CD8-positive, alpha-beta memory T cell (primary cell): ENCODE measurements at places on chromosomes 11 and 22. TPM values are rescaled to one million over a fixed set of nuclear protein-coding genes. Genes with fewer than 3 reads are reported as not detected.

KLHL35 gene
- total RNA-seq = 0.83 TPM

MAJIN gene
- not detected for total RNA-seq

DNAJB7 gene
- not detected for total RNA-seq

PYGM gene
- 2.2 TPM for total RNA-seq

NRIP3 gene
- 2.2 TPM for total RNA-seq

ZPR1 gene
- total RNA-seq = 118 TPM

OTOG gene
- not detected for total RNA-seq

TMEM225 gene
- not detected for total RNA-seq

- no peak for DNase-seq
- no peak overlapping the region for H3K27ac ChIP-seq
- H3K4me3 ChIP-seq = no peak overlapping the region
- H3K4me1 ChIP-seq = no peaks in the 10 kb centered on the region
Observed at GRCh38 chr22:42376711-42377554, 55.3 kb downstream of the NFAM1 start.

DNA sequence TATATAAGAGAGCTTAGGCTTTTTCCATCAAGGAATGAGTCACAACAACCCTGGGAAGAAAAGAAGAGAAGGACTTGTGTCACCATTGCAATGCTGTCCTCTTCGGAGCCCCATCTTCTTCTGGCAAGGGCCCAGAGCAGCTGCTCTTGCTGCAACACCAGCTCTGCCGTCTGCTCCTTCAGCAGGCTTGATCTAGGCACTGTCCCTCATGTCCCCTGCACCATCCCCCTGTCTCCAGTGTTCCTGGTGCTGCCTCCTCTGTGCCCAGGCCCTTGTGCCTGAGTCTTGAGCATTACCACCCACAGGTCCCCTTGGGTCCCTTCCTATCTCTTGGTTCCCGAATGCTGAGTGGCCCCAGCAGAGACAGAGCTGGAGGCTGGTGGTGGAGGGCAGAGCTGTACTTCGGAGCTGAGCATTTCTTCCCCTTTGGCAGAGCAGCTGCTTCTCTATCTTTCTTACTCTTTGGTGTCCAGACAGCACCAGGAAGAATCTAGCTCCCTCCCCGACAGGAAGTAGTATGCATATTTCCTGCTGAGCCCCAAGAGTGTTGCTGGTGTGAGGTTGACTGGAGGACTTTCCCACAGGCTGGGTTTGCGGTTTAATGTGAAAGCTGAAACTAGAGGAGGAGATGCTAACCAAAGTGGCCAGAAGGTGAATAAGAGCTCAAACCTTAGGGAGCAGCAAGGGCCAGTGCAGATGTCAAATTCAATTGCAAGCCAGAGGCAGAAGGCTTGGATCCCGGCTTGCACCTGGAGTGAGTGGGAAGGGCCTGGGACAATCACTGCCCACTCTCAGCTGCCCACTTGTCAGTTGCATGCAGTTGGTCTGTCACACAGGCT, 27.8 kb downstream of the WEE1 start:
- H3K27ac ChIP-seq = no peak overlapping the region
- H3K36me3 ChIP-seq = no peaks in the 10 kb centered on the region
- peak overlapping the region; percentile 47 for H3K4me3 ChIP-seq
- H3K4me1 ChIP-seq = peaks cover 20% of the 10 kb centered on the region

GRCh38 chr11:122099374-122100036, 16.5 kb downstream of the BLID start:
- no peak for DNase-seq
- H3K27me3 ChIP-seq = peaks cover 7% of the 10 kb centered on the region
- H3K36me3 ChIP-seq = no peaks in the 10 kb centered on the region
- no peaks in the 10 kb centered on the region for H3K4me1 ChIP-seq

GRCh38 chr22:20210473-20211059, 57.6 kb downstream of the RTN4R start:
- no peak overlapping the region for H3K27ac ChIP-seq
- no peak overlapping the region for H3K4me3 ChIP-seq
- H3K4me1 ChIP-seq = peaks cover 20% of the 10 kb centered on the region

DNA sequence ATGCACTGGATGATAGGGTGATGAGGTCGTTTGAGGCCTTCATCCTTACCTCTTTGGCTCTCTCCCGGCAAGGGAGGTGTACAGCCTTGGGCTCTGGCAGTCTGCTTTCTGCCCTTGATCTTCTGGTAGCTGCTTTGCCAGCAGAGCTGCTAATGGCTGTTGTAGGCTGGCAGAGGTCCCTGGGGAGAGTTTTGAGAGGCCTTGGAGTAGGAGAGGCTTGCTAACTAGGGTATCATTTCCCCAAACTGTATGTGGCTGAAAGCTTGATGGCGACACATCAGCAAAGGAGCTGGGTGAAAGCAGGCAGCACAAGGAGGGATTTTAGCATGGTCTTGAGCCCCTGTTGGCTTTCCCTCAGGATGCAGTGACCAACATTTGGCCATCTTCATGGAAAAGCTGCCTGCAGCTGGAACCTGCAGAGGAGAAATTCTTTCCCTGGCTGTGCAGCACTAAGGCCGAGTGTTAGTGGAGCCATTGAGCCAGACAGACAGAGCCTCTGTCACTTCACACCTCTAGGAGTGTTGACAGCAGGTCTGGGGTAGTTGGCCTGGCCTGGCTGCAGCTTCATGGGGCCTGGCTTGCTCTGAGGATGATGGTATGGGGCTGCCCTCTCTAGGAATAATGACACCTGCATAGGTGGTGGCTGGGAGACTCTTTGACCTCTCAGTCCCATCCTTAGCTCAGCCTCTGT, 3.5 kb upstream of the AMPD3 start:
- no peaks in the 10 kb centered on the region for H3K27me3 ChIP-seq
- no peak overlapping the region for H3K27ac ChIP-seq
- peak overlapping the region; percentile 52 for H3K4me3 ChIP-seq
- H3K4me1 ChIP-seq = peaks cover 44% of the 10 kb centered on the region

DNA sequence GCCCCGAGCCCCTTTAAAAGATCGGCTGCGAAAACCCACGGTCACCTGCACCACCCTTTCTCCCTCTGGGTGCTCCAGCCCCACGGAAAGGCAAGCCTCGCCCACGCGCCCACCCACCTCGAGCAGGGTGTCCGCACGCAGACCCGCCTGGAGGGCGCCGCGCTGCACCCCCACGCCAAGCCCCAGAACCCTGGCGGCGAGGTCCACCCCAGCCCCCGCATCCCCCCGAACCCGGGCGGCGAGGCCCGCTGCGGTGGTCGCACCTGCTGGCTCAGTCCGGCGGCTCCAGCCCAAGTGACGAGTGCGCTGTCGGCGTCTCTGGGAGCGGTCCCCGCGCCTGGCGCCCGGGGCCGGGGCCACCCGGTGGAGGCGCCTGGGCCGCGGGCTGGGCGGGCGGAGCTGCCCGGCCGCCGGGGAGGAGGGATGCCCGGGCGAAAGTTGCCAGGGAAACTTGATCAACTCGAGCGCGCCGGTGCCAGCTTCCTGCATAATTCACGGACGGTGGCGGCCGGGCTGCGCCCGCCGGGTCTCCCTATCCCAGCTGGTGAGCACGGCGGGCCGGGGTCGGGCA, 1.1 kb downstream of the SHANK2 start:
- DNase-seq = no peak
- no peaks in the 10 kb centered on the region for H3K4me1 ChIP-seq
- H3K4me3 ChIP-seq = no peak overlapping the region
- H3K36me3 ChIP-seq = no peaks in the 10 kb centered on the region
- no peak overlapping the region for H3K27ac ChIP-seq

DNA sequence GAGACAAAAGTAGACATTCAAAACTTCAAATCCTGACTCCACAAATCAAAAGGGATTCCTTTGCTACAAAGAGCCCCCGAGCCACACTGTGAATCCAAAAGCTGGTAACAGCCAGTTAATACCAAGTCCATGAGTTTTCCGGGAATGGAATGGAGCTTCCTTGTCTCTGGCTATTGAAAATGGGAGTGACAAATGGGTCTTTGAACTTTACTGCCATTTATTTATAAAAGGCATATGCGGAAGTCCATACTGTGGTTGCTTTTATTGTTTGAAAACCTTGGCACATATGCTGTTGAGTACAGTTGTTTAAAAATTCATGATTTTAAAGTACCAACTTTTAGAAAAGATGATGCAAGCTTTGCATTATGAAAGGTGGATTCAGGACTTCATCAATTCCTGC, 206.2 kb upstream of the NARS2 start:
- no peaks in the 10 kb centered on the region for H3K4me1 ChIP-seq
- H3K36me3 ChIP-seq = no peaks in the 10 kb centered on the region
- H3K27me3 ChIP-seq = no peaks in the 10 kb centered on the region
- H3K4me3 ChIP-seq = no peak overlapping the region

- no peaks in the 10 kb centered on the region for H3K4me1 ChIP-seq
- H3K27ac ChIP-seq = no peak overlapping the region
Observed at GRCh38 chr22:35197071-35197470, 60.2 kb upstream of the HMGXB4 start.

- H3K27me3 ChIP-seq = no peaks in the 10 kb centered on the region
- H3K36me3 ChIP-seq = no peaks in the 10 kb centered on the region
- H3K4me3 ChIP-seq = no peak overlapping the region
- H3K4me1 ChIP-seq = no peaks in the 10 kb centered on the region
Observed at GRCh38 chr22:38414009-38414395, 41.0 kb downstream of the KCNJ4 start.

GRCh38 chr22:29125844-29126243, 53.0 kb downstream of the KREMEN1 start:
- H3K4me1 ChIP-seq = no peaks in the 10 kb centered on the region
- no peak overlapping the region for H3K27ac ChIP-seq
- no peaks in the 10 kb centered on the region for H3K36me3 ChIP-seq
- no peak for DNase-seq
- H3K27me3 ChIP-seq = no peaks in the 10 kb centered on the region

DNA sequence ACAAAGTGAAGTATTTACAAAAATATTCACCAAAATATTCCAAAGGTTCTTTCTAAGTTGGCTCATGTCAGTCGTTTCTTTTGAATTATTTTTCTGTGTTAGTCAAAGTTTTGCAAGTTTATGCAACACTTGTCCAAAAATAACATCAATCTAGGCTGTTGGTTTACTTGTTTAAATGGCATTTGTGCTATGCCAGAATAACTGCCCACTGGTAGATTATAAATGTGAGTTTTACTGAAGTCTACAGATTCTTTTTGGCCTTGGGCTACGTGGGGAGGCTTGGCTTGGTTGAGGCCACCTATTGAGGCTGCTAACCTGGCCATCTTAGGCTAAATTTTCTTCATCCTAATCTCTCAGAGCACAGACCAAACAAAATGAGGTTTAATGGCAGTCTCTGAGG, 1091.9 kb upstream of the RAG2 start:
- DNase-seq = no peak
- no peaks in the 10 kb centered on the region for H3K27me3 ChIP-seq
- H3K4me1 ChIP-seq = no peaks in the 10 kb centered on the region
- no peaks in the 10 kb centered on the region for H3K36me3 ChIP-seq
- no peak overlapping the region for H3K27ac ChIP-seq

DNA sequence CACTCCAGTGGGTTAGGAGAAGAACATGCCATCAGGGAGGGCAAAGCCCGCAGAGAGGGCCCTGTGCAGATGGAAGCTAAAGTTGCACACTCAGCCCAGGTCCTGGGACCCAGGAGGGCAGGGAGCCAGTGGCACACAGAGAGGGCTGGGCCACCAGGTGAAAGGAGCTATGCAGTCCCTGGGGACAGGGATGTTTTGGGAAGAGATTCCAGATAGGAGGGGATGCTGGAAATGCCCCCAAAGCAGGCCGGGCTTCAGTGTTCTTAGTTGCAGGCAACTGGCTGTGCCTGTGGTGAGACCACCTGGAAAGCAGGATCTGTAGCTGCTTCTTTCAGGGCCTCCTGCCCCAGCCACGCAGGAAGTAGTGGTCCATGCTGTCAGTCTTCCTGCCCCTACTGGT, 19.6 kb downstream of the ANKK1 start:
- no peaks in the 10 kb centered on the region for H3K27me3 ChIP-seq
- H3K36me3 ChIP-seq = no peaks in the 10 kb centered on the region

GRCh38 chr11:76596652-76597051, 73.9 kb downstream of the LRRC32 start:
- no peaks in the 10 kb centered on the region for H3K27me3 ChIP-seq
- H3K27ac ChIP-seq = no peak overlapping the region
- no peaks in the 10 kb centered on the region for H3K36me3 ChIP-seq
- DNase-seq = no peak
- H3K4me1 ChIP-seq = no peaks in the 10 kb centered on the region
- no peak overlapping the region for H3K4me3 ChIP-seq

GRCh38 chr11:127592371-127592770, 591.8 kb upstream of the KIRREL3 start:
- H3K4me1 ChIP-seq = no peaks in the 10 kb centered on the region
- H3K4me3 ChIP-seq = no peak overlapping the region
- H3K27ac ChIP-seq = no peak overlapping the region
- no peaks in the 10 kb centered on the region for H3K27me3 ChIP-seq
- no peaks in the 10 kb centered on the region for H3K36me3 ChIP-seq

GRCh38 chr11:60761436-60762190, 4.9 kb downstream of the MS4A15 start:
- H3K27ac ChIP-seq = no peak overlapping the region
- no peak for DNase-seq
- H3K4me3 ChIP-seq = no peak overlapping the region
- no peaks in the 10 kb centered on the region for H3K36me3 ChIP-seq
- H3K27me3 ChIP-seq = no peaks in the 10 kb centered on the region

GRCh38 chr22:46071451-46072109, 78.7 kb upstream of the PPARA start:
- no peak for DNase-seq
- no peak overlapping the region for H3K27ac ChIP-seq
- H3K4me1 ChIP-seq = peaks cover 25% of the 10 kb centered on the region

DNA sequence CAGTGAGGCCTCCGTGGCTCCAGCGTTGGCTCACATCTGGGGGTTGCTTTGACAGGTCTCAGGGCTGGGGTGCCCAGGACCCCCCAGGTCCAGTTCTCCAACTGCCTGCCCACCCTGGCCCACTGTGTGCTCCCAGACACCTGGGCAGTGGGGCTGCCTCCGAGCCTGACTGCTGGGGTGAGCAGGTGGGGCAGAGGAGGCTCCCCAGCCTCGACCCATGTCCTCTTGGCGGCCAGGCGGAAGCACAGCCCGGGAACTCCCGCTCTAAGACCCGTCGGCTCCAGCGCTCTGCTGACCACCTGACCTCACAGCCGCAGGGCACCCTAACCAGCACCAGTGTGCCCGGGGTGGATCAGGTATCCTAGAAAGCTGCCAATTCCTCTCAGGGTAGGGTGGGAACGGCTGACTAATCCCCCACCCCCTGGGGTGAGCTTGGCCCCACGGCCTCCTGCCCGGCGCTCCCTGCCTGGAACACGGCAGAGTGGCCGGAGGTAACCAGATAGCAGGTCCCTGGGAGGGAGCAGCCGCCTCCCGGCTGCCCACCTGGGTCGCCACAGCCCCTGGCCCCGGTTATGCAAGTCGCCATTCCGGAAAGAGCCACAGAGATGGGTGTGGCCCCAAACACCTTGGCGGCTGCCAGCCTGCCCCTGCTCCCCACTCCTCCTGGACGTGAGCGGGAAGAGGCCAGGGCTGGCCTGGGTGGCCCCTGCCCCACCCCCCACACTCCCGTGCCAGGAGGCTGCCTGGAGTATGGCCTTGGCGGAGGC, 19.2 kb upstream of the MUC5B start:
- no peak overlapping the region for H3K27ac ChIP-seq
- no peak for DNase-seq
- no peak overlapping the region for H3K4me3 ChIP-seq
- no peaks in the 10 kb centered on the region for H3K4me1 ChIP-seq
- no peaks in the 10 kb centered on the region for H3K36me3 ChIP-seq
